ENCODE measurements at places on chromosomes 12 and 14.

GRCh38 chr14:101731187-101732080 lies 30.1 kb upstream of the PPP2R5C start:
- DNase-seq = peak; percentile 87

- DNase-seq = peak; percentile 34
Observed at GRCh38 chr12:105083551-105084105, 630 bp downstream of the ALDH1L2 start.

GRCh38 chr12:113131556-113131955 lies 4.0 kb downstream of the RASAL1 start:
- DNase-seq = no peak

DNA sequence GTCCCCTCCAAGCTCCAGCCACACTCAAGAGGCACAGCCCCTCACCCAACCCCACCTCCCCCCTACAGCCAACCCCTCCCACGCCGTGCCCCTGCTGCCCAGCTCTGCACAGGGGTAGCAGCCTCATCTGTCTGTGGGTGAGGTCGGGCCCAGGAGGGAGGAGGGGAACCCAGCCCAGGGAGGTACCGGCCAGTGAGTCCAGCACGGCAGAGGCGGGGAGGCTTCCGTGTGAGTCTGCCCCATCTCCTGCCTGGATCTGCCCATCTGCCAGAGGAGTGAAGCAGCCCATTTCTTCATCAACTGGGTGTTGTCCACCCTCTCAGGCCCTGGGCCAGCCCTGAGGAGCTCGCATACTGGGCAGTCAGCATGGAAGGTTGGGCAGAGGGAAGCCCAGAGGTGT lies 54.2 kb downstream of the CCNK start:
- DNase-seq = no peak

DNA sequence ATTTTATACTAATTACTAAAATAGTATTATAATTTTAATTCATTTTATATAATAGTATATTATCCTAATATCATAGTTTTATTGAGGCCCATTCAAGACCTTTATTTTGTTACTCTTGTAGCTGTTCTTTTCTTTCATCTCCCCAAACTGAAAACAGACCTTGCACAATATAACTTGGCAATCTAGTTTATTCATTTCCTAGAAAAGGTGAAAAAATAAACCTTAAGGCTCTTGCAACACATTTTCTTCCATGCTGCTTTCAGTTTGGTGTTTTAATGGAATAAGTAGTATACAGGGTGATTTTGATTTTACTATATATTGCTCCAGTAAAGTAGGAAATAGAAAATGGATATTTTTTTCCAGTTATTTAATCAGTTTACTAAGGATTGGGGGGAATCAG lies 174.0 kb downstream of the SLC2A13 start:
- DNase-seq = no peak

DNA sequence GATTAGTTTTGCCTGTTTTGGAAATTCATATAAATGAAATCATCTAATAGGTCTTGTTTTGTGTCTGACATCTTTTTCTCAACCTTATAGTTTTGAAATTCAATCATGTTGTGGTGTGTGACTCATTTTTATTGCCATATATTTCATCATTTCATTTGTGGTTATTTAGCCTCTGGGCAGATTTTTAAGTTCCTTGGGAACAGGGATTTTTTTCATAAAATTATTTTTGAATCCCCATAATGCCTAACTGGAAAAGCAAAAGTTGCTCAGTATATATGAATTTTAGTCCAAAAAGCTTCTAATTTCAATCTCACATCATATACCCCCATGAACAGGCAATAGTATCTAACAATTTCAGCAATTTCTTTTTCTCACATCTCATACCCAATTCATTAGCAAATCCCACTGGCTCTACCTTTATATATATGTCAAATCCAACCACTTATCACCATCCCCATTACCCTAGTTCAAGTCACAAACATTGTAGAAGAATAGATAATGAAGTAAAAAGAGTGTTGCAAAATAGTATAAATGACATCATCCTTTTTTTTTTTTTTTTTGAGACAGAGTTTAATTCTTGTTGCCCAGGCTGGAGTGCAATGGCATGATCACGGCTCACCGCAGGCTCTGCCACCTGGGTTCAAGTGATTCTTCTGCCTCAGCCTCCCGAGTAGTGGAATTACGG lies 2.6 kb upstream of the OR6J1 start:
- DNase-seq = no peak

DNA sequence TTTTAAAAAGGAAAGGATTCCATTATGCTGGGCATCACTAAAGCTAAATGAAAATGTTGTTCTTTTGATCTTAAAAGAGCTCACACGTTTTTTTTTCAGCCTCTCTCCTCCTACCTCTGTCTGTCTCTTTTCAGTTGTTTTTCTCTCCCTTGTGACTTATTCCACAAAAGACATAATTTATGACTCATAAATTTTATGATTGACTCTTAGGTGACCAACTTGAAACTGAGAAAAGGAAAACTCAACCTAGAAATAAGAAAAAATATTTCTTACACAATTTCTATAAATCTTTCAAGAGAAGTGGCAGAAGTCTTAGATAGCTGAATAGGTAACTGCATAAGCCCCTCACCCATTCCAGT lies 227.7 kb upstream of the DDHD1 start:
- DNase-seq = no peak

GRCh38 chr12:108616941-108617858 lies 16.5 kb downstream of the SELPLG start:
- peak; percentile 87 for DNase-seq

- peak; percentile 58 for DNase-seq
Observed at GRCh38 chr14:73725116-73726024, 11.2 kb upstream of the PNMA1 start.

GRCh38 chr12:115423546-115423987 lies 739.6 kb upstream of the TBX3 start:
- no peak for DNase-seq

DNA sequence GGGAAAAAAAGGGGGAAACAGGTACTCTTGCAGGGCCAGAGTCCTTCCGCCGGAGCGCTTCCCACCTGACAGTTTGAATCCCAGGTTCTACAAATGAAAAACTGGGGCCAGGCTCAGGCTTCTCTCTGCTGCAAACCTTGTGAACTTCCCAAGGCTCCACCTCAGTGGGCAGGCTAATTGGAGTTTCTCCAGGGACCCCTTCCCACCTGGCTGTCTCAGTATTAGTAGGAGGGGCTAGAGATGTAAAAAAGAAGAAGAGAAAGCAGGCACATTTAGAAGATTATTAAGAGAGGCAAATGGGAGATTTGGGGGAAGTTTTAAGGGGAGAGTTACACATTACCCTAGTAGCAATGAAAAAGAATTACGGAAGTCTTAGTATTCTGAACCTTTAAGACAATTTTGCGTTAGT lies 20.0 kb upstream of the CLEC2D start:
- peak; percentile 63 for DNase-seq

GRCh38 chr12:5871741-5872140 lies 73.3 kb downstream of the ANO2 start:
- no peak for DNase-seq

GRCh38 chr12:58341791-58342190 lies 400.4 kb downstream of the ATP23 start:
- DNase-seq = no peak

GRCh38 chr12:109462868-109463692 lies 14.0 kb downstream of the KCTD10 start:
- no peak for DNase-seq

GRCh38 chr12:76697849-76698248 lies 66.1 kb upstream of the ZDHHC17 start:
- no peak for DNase-seq

- DNase-seq = no peak
Observed at GRCh38 chr12:91922674-91923073, 223.0 kb downstream of the BTG1 start.

- no peak for DNase-seq
Observed at GRCh38 chr12:107011519-107011918, 24.6 kb upstream of the MTERF2 start.

- peak; percentile 65 for DNase-seq
Observed at GRCh38 chr12:93109551-93110203, 180.6 kb upstream of the EEA1 start.

GRCh38 chr12:126708492-126708896 lies 1558.5 kb upstream of the TMEM132C start:
- DNase-seq = no peak

DNA sequence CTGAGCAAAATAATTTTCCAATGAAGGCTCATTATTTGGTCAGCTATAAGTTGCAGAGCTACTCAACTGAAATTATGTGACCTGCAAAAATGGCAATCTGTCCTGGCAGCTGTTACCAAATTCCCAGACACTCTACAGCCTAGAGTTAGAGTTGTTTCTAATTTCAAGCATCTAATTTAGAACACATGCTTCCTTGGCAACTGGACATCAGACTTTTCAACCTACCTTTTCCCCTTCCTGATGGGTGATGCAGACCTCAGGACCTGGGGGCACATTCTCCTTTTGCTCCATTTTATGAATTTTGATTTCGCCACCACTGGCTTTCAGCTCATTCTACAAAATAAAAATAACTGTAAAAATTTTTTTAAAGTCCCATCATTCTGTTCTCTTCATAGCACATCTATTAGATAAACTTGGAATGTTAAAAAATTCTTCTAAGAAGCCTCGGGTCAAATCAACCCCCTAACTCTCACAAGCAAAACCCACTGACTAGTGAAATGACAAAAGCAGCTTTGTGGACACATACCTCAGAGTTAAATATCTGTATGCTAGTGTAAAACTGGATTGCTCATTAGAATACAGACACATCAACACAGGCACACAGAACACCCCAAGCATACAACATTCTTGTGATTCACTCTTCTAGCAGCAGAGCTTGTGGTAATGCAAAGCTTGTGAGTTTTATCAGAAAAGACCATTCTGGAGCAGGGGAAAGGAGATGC lies 33.5 kb upstream of the CERS5 start:
- no peak for DNase-seq

GRCh38 chr12:72677139-72677538 lies 405.0 kb downstream of the TRHDE start:
- no peak for DNase-seq

DNA sequence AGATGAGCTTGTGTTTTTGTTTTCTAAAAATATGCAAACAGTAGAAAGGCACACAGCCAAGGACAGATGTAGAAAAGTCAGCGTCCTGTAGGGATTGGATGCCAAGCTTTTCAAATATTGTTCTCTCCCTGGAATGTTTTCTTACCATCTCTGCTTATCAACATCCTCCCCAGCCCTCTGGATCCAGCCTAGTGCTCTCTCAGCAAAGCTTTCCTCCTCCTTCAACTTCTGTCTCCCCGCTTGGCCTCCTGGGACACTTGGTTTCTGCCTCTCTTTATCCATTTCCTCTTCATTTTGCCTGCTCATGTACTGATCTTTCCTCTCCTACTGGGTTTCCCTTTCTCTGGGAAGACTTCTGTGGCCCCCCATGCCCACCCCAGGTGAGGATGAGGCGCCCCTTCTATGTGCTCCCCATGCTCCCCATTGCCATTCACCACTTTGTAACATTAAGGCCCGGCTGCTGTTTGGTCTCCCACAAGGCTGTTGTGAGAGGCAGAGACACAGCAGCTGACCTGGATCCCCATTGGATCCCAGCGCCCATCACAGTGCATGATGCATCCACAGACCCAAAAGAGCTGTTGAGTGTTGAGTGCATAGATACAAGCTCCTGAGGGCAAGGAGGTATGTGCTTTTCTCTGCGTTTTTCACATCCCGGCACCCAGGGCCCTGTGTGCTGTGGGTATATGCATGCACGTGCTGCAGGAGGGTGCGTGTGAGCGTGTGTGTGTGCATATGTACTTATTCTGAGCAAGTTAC lies 38.2 kb downstream of the EVL start:
- DNase-seq = no peak

- no peak for DNase-seq
Observed at GRCh38 chr12:49230805-49231194, 34.1 kb upstream of the TUBA1C start.

DNA sequence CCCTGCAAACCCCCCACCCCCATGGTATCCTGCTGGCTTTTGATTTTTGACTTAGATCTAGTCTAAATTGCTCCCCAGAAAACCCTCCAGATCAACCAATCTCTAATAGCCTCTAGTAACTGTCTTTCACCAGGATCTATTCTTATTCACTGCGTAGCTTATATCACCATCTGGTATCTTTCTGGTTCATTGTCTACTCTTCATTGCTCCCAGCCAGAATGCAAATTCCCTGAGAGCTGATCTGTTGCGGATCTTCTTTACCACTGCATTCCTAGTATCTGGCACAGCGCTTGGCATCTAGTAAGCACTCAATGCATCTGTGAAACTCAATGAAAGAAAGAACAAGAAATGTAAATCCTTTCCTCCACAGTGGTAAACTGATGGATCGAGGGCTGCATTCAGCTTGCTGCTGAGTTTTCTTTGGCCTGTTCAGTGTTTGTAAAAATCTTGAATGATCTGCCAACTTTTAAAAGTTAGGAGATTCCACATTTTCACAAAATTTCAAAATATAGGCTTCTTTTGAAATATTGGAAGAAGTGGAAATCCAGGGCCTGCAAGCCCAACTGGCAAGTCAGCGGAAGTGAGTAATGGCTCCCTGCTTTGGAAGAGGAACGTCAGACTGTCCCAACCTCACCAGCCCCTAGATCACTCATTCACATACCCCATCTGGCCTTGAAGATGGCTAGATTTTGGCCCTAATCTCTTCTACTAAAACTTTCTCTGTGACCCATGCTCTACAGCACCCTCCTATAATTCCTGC lies 274.2 kb downstream of the SSPN start:
- DNase-seq = no peak

DNA sequence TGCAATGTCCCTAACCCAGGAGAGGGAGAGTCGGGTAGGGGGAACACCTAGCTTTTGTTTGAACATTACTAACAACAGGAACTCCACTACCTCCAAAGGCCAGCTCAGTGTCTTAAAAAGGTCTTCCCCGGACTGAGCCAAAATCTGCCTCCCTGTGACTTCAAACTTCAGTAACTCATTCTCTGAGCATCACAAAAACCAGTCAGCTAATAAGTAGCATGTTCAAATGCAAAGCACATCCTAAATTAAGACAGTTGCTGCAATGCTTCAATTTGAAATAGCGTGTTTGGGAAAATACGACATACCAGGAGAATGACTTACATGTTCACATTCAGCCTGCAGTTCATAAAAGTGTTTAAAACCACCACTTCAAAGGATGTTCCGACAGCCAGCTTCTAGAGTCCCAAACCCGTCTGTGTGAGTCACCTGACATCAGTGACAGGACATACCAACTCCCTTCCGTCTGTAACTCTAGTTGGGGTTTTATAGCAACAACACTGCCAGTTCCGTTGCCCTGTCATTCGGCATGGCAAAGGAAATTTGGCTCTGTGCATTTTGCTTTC lies 13.0 kb downstream of the ZFP36L1 start:
- peak; percentile 62 for DNase-seq

GRCh38 chr14:55092341-55092740 lies 36.7 kb upstream of the LGALS3 start:
- DNase-seq = no peak

GRCh38 chr14:88297306-88297705 lies 25.8 kb downstream of the KCNK10 start:
- no peak for DNase-seq

DNA sequence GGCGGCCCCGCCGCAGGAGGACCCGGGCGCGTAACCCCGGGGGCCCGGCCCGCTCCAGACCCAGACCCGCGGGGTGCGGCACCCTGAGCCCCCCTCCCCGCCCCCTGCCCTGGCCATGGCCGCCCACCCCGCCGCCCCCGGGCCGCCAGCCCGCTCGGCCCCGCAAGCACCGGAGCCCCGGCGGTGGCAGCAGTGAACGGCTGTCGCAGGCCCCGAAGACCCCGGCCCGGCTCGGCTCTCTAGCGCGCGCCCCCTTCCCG lies 221 bp downstream of the MARCHF9 start:
- DNase-seq = no peak

- no peak for DNase-seq
Observed at GRCh38 chr12:95836630-95837239, 22.0 kb upstream of the SNRPF start.

GRCh38 chr12:71208053-71208685 lies 50.4 kb upstream of the TSPAN8 start:
- no peak for DNase-seq

- no peak for DNase-seq
Observed at GRCh38 chr12:7171854-7172253, 17.6 kb upstream of the PEX5 start.

Measured in stimulated activated CD8-positive, alpha-beta memory T cell treated with anti-CD3 and anti-CD28 coated beads, Interleukin-4, amount 100 ng/mL, for 48 hours (primary cell).